ENCODE measurements at places on chromosomes 6 and 20.

DNA sequence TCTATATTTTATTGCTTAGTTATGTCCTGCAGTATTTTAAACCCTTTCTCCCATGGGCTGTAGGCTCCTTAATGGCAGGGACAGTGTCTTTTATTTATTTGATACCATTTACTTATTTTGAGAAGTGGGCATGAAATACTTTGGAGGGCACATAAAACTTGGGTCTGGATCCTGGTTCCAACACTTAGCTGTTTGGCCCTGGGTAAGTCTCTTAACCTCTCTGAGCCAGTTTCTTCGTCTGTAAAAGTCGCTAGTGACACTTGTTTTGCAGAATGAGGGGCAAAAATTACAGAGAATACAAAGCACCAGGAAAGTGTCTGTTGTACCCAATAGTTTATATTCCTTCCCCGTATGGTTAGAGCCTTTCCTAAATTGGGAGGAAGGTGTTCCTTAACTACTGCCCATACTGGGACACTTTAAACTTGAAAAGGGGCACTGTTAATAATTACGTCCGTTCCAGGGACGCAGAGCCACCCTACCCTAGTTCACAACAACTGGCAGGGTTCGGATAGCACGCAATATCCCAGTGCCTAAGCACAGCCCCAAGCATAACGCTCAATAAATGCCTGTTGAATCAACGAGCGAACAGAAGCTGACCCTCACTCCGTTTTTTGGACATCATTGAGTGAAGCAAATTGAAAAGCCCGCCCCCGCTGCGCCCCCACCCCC, 6.0 kb upstream of the ARMC12 start:
- no peak for DNase-seq

GRCh38 chr6:33752646-33753015, 5.9 kb upstream of the IP6K3 start:
- no peak for DNase-seq

DNA sequence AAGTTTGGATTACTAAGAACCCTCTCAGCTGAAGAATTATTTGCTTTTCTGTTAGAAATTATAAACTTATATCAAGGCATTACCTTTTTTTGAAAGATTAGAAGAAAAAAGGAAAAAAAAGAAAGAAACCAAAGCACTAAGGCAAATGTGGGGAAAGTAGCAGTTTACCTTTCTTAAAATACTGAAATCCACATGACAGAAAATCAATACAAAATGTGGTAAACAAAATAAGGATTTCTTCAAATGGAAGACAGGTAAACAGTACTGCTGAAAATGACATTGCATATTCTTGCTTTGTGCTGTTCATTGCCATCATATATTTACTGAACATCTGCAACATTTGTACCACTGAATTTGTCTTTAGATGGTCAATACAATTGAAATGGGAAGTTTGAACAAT, 411.2 kb upstream of the PLCB4 start:
- no peak for DNase-seq

DNA sequence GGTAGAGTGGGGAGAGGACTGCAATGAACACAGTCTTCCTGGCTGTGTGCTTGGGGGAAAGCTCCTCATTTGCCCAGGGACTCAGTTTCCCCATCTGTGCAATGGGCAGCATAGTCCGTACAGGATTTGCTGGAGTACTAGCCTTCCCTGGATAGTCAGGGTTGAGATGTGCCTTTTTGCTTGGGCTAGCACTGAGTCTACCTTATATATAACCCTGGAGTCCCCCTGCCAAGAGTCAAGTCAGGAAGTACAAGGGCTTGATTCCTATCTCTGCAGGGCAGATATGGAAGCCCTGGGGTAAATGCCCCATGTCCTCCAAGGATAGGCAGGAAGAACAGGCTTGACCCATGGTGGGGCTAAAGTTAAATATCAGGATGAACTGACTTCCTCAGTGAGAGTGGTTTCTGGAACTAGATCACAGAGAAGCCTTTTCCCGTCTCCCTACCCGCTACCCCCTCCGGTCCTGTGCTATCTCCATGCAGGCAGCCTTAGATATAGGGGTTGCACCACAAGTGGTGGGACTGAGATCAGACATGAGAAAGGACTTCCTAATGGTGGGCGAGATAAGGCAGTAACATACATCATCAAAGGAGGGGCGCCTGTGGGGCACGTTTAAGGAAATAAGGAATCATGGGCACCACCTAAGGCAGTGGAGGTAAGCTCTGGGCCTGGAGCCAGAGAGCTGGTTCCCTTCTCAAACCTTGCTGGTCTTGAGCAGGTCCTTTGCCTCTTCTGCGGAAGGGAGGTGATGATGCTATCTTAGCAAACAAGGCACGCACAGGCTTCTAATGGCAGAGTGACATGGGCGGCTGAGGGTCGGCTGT, 157.9 kb downstream of the MRPL14 start:
- DNase-seq: no peak

GRCh38 chr6:119449331-119450156, 100.0 kb upstream of the MAN1A1 start:
- no peak for DNase-seq

DNA sequence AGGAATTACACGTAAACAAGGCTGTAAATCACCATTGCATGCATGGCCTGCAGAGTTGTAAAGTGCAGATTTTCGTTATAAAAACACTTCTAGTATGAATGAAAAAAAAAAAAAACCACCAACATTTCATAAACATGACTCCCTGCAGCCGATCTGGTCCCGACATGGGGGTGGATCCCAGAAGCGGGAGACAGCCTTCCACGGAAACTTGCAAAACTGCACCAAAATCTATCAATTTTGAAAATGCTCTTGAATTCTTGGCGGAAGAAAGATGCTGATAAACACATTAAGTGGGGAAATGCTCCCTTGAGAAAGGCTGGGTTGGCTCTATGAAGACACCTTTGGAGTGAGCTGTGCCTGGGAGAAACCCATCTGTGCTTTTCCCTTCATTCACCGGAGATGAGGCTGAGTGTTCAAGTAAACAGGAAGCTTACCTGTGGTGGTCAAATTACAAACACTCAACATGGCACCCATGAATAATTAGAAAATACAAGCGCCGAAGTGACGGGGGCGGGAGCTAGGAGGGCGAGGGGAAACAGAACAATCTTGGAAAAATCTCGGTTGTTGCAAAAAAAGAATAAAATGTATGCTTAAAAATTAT, 845 bp upstream of the ANKRD60 start:
- no peak for DNase-seq

DNA sequence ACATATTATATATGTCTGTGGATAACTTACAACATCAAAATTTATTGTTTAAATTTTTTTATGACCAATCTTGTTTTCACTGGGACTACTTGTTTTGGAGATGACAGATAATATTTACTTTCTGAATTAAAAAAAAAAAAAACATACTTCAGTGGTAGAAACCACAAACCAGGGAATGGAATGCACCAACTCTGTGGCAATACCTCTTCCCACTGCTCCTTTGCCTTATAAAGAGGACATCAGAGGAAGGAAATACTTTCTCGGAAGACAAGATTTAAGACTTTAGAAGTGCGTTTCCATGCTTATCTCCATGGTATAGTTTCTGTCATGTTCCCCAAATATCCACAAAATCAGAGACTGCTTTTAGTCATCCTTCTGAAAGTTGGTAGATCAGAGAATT, 1241.1 kb upstream of the EYS start:
- DNase-seq: no peak

DNA sequence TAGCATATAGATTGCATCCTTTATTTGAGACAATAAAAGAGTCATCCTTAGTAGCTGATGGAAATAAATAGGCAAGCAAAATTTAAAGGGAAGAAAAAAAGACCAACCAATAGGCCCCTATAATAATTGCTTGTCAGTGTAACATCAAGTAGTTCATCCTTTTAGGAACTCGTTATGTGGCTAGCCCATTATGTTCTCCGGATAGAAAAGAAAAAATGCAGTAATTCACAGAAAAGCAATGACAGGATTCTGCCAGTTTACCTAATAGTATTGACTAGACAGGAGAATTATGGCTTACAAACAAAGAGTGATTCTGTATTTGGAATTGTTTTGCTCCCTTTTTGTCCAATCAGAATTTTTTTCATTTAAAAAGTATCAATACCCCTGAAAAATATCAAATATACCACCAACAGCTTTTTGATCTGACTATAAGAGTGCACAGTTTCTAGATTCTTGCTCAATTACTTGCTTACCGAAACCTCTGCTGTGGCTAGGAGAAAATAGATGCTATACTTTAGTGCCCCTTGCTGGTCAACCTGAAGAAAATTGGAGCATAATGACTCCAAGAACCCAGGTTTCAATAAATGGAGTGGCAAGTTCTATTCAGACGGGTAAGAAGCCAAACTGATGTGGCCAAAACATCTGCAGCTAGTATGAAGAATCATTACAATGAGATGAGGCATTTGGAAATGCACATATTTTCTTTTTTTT, 91.5 kb upstream of the SASH1 start:
- DNase-seq: peak; percentile 30

- no peak for DNase-seq
Measured at GRCh38 chr6:143698759-143699429, 21.1 kb downstream of the PHACTR2 start.

GRCh38 chr6:155995281-155995680, 539.6 kb upstream of the NOX3 start:
- no peak for DNase-seq

- DNase-seq: no peak
Measured at GRCh38 chr6:119497988-119498727, 148.6 kb upstream of the MAN1A1 start.

DNA sequence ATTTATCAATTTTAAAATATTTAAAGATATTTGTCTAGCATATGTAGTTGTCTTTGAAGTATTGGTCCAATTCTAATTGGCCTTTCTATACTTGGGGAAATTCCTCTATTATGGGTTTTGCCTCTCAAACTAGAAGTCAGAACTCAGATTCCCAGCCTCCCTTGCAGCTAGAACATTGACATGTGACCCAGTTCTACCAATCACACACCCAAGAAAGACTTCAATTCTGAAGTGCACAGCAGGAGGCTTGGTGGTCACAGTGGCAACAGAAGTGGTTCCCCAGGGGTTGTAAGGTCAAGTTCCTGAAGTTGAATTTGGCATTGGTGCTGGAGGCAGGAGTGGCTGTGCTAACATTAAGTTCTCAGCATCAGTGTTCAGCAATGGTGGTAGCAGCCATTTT, 14.8 kb upstream of the FKBP5 start:
- no peak for DNase-seq

- no peak for DNase-seq
Measured at GRCh38 chr20:57884956-57885355, 175.1 kb upstream of the PMEPA1 start.

- peak; percentile 83 for DNase-seq
Measured at GRCh38 chr20:56429502-56429901, 17.4 kb downstream of the CASS4 start.

DNA sequence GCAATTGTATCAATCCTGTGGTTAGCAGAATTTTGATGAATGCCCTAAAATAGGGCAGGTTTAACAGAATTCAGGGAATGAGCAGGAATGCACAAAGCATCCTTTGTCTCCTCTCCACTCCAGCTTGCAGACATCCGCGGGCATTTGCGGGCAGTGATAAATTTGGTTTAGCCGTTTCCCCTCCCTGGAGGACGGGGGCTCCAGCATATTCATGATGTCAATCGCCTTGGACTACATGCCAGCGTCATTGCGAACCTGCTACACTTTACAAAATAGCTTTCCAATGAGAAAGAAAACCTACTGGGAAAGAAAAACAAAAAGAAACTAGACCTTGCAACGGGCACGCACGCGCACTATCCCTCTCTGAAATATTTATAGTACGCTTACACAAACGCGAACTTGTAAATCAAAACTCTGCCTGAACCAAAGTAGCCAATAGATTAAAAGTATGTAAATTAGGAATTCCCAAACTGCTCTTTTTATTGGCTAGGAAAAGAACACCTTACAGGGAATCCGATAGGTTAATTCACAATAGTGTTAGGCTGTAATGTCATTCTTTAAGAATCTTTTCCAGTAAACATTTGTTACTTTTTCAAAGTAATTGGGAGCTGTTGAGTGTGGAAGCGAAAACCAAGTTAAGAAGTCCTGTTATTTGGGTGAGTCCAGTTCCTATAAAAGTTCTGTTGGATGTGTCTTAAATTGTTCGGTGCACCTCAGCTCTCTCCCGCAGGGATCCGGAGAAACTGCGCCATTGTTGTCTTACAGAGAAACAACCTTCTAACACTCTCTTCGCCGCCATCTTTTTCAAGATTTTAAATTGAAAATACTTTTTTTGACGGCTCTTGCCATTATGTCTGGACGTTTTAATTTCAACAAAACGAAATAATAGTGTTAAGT, 136.7 kb downstream of the HFE start:
- peak; percentile 88 for DNase-seq

DNA sequence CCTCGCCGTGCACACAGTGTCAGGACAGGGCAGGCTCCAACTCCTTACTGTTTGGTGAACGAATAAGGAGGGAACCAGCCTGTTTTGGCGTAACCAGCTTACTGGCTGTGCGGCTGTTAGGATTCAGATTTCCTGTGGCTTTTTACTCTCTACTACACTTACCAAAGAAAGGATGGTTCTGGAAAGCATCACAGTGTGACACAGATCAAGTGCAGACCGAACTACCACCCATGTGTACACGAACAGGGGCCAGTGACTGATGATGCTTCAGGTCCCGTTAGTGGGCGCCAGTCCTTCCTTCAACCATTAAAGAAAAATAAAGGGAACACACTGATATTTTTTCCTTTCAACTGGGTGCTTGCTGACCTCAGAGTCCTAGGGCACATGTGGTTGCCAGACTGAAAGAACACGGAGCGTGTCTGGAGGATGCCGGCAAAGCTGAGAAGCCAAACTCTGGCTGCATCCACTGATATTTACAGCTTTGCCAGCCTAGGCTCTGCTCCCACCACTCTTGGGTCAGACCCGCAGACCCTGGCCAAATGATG, 352.3 kb upstream of the AGPAT4 start:
- no peak for DNase-seq

DNA sequence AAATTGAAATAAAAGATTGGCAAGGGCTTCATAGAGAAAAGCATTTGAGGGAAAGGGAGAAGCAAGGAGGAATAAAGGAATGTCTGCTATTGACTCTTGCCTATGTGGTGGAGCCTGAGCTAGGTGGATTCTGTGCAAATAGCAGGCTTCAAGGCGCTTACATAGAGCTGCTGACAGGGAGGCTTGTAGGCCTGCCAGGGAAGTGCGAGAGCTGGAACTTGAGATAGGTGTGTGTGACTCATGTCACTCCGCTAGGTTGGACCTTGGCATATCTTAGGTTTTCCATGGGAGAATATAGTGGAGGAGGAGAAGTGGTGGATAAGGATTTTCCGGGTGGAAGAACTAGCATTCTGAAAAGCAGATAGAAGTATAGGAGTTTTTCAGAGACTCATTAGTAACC, 14.0 kb downstream of the SNRNP48 start:
- DNase-seq: no peak

DNA sequence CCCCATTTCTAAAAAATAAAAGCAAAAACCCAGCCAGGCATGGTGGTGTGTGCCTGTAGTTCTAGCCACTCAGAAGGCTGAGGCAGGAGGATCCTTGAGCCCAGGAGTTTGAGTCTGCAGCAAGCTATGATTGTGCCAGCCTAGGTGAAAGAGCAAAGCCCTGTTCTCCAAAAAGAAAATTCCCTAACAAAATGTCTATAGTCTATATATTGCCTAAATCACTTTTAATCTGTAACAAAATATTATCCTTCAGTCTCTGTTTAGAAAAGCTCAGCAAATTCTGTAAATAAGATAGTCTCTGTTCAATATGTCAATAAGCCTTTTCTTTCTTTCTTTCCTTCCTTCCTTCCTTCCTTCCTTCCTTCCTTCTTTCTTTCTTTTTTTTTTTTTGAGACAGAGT, 75.8 kb upstream of the ZFP64 start:
- no peak for DNase-seq

- DNase-seq: no peak
Measured at GRCh38 chr20:2858591-2858990, 14.7 kb upstream of the PTPRA start.

GRCh38 chr6:89566930-89567629, 71.5 kb downstream of the LYRM2 start:
- no peak for DNase-seq

- peak; percentile 98 for DNase-seq
Measured at GRCh38 chr6:139407718-139408222, 33.3 kb upstream of the CITED2 start.
